Aortic smooth muscle cell (primary cell): ENCODE measurements at places on chromosomes 5 and 9. TPM values are rescaled to one million over a fixed set of nuclear protein-coding genes. Genes with fewer than 3 reads are reported as not detected.

Gene MTMR12
- total RNA-seq, result 13.6 and 17.0 TPM in 2 replicates

Gene GPRIN1
- total RNA-seq, result 2.4 and 3.2 TPM in 2 replicates

Gene MCC
- 18.5 and 25.8 TPM in 2 replicates for total RNA-seq

Gene KLHL3
- 1.7 and 4.6 TPM in 2 replicates for total RNA-seq

Gene SVEP1
- total RNA-seq, result 3.5 and 4.4 TPM in 2 replicates

Gene QRFP
- total RNA-seq, result not detected in 2 replicates

Gene FAM200C
- 3.0 and 3.7 TPM in 2 replicates for total RNA-seq

Gene NR5A1
- total RNA-seq, result not detected in 2 replicates

Gene MAMDC4
- total RNA-seq, result 0.40 and 0.68 TPM in 2 replicates

Gene GABRA6
- not detected in 2 replicates for total RNA-seq

Gene AJM1
- total RNA-seq, result 1.1 TPM in 2 replicates

Gene PITX1
- 0.13 and 0.44 TPM in 2 replicates for total RNA-seq

Gene UBTD2
- 15.9 and 16.0 TPM in 2 replicates for total RNA-seq

Gene LHX3
- total RNA-seq, result not detected in 2 replicates

Gene AQP7
- total RNA-seq, result 0.40 and 1.8 TPM in 2 replicates

Gene SLC4A9
- not detected in 2 replicates for total RNA-seq

Gene IL3
- total RNA-seq, result not detected in 2 replicates

Gene PCDHGB4
- 20.1 and 26.5 TPM in 2 replicates for total RNA-seq

Gene MYMK
- total RNA-seq, result not detected in 2 replicates

Gene IFNK
- not detected in 2 replicates for total RNA-seq

Gene MLLT3
- 16.1 and 21.6 TPM in 2 replicates for total RNA-seq

Gene TRPM3
- total RNA-seq, result 3.3 and 10.9 TPM in 2 replicates

Gene ACTL7A
- not detected in 2 replicates for total RNA-seq
